GM23338 (cell line): ENCODE measurements at places on chromosomes 16 and 17. TPM values are rescaled to one million over a fixed set of nuclear protein-coding genes. Genes with fewer than 3 reads are reported as not detected.
A peak's percentile ranks its signal among the peaks of the same experiment; 100 is the strongest.

- H3K27ac ChIP-seq: peak overlapping the region; percentile 60
- no peaks in the 10 kb centered on the region for H3K27me3 ChIP-seq
- DNase-seq: peak; percentile 89
- peak overlapping the region; percentile 9 for H3K4me3 ChIP-seq
- H3K4me1 ChIP-seq: peaks cover 41% of the 10 kb centered on the region
Observed at GRCh38 chr17:7677388-7678067, 9.8 kb downstream of the TP53 start.

GRCh38 chr17:34765291-34765690 lies 185.9 kb downstream of the TMEM132E start:
- no peak overlapping the region for H3K4me3 ChIP-seq
- no peaks in the 10 kb centered on the region for H3K27me3 ChIP-seq
- no peak overlapping the region for H3K27ac ChIP-seq

DNA sequence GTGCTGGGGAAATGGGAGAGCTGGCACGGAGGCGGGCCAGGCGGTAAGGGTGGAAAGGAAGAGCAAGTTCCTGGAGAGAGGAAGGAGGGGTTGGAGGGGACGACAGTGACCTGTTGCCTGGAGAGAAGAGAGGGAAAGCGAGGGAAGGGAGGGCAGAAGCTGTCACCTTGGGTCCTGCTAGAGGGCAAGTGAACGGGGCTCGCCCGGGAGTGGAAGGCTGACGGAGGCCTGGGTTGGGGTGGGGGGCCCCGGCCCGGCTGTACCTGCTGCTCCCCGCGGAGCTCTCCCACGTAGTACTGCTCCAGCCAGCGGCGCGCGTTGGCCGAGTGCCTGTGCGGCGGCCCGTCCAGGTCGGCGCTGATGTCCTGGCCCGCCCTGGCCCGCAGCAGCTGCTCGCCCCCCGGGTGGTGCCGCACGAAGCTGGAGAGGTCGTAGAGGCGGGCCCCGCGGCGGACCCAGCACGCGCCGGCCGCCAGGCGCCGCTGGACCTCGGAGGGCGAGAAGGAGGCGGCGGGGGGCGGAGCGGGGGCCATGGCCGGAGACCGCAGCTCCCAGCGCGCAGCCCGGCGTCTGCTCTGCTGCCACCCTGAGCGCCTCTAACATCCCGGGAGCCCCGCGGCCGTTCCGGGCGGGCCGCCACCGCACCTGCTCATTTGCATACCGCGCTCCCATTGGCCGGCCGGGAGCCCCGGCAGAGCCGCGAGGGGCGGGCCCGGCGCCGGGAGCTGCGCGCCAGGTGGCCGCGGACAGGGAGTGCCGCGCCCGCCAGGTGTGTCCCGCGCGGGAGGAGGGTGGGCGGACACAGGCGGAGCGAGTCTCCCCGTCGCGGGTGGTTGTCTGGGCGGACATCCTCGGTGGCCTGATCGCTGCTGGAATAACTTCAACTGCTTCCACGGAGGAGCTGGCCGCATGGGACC lies at the start of gene FA2H:
FA2H (minus strand) TSS at position 598 of the 917 bp plus-strand sequence; CDS start at position 533, 65 bp downstream.
- peaks cover 17% of the 10 kb centered on the region for H3K27me3 ChIP-seq
- peak; percentile 92 for DNase-seq
- 0 out of 2 replicates have a peak, but pooled peaks cover 3% of the 10 kb centered on the region for H3K36me3 ChIP-seq
- no peak within 1 kb of the TSS for H3K27ac ChIP-seq
- H3K4me1 ChIP-seq: peaks cover 15% of the 10 kb centered on the region

- DNase-seq: no peak
- no peaks in the 10 kb centered on the region for H3K36me3 ChIP-seq
- H3K27ac ChIP-seq: no peak overlapping the region
- no peak overlapping the region for H3K4me3 ChIP-seq
Observed at GRCh38 chr17:57478478-57479250, 222.3 kb downstream of the MSI2 start.

GRCh38 chr17:81246679-81247338 lies 7.7 kb downstream of the NDUFAF8 start:
- no peaks in the 10 kb centered on the region; the same call in 1 of the 2 replicates for H3K4me1 ChIP-seq
- H3K36me3 ChIP-seq: no peaks in the 10 kb centered on the region
- no peak overlapping the region for H3K4me3 ChIP-seq
- no peak overlapping the region for H3K27ac ChIP-seq
- DNase-seq: no peak

GRCh38 chr17:5241861-5242671 lies 7.4 kb upstream of the SCIMP start:
- no peaks in the 10 kb centered on the region for H3K4me1 ChIP-seq
- no peak overlapping the region for H3K4me3 ChIP-seq
- DNase-seq: no peak
- no peaks in the 10 kb centered on the region for H3K36me3 ChIP-seq
- no peak overlapping the region for H3K27ac ChIP-seq

DNA sequence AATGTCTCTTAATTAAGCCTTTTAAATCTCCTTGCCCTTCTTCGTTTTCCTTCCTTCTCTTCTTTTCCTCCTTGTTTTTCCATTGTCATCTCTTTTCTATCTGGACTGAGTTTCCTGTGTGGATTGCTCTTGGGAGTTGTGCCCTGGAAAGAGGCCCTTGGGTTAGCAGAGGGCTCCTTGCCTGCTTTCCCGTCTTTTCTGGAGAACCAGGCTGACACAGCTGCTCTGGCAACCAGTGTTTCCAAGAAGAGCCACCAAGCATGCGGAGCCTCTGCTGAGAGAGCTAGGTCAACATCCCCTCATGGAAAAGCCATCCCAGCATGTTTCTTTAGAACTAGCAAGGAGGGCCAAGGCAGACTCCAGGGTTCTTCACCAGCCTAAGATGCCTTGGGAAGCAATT lies 75.4 kb downstream of the HLF start:
- no peak for DNase-seq
- H3K27ac ChIP-seq: no peak overlapping the region
- peaks cover 7% of the 10 kb centered on the region for H3K4me1 ChIP-seq
- H3K36me3 ChIP-seq: no peaks in the 10 kb centered on the region

The CCL3 gene
- polyA plus RNA-seq: 0.40 TPM in 1 of 2 replicates, not detected in the other

The RAMP2 gene
- 28.3 and 29.5 TPM in 2 replicates for polyA plus RNA-seq

The RNF43 gene
- 0.58 and 0.66 TPM in 2 replicates for polyA plus RNA-seq

The ADORA2B gene
- 2.7 and 3.3 TPM in 2 replicates for polyA plus RNA-seq

The DPEP2 gene
- polyA plus RNA-seq: 0.09 TPM in 1 of 2 replicates, not detected in the other

The ABCA10 gene
- polyA plus RNA-seq: not detected in 2 replicates

The RHBDL1 gene
- 8.4 and 9.2 TPM in 2 replicates for polyA plus RNA-seq
